HepG2 (cell line): ENCODE measurements at places on chromosomes 11 and 22.

DNA sequence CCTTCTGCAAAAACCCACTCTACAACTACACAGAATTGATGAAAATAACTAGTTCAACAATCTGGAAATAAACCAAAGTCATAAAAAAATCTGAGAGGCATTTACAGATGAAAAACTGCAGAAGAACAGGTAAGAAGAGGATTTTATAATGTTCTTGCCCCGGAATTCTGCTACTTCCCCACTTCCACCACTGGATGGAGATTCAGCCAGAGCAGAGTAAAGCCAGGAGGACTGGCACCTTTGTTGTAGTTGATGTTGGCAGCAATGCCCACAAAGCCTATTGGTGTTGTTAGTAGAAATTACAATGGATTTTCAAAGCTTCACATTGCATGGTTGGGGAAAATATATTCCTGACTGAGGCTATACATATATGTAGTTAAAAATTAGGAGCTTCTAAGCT, 640.2 kb downstream of the LRRC4C start:
- H3K36me3 ChIP-seq: no peaks in the 10 kb centered on the region
- H3K27me3 ChIP-seq: no peaks in the 10 kb centered on the region
- no peak overlapping the region for H3K27ac ChIP-seq
- H3K4me3 ChIP-seq: no peak overlapping the region
- H3K4me1 ChIP-seq: no peaks in the 10 kb centered on the region

DNA sequence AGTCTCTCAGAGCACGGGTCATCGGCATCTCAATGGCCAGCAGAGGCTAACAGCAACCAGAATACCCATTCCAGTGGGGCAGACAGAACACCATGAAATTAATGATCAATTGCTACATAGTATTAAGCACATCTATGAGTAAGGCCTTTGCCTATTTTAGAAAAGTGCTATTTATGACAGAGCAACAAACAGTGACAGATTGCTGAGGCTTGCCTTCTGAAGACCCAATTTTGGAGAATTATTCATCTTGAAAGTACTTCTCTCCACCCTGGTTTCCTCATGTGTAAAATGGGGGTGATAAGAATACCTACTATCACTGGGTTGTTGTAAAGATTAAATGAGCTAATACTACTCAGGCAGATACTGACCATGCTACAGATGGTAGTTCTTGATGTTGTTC, 232.7 kb downstream of the TENM4 start:
- no peak for DNase-seq
- no peaks in the 10 kb centered on the region; the same call in none of the 2 replicates for H3K27me3 ChIP-seq
- H3K4me1 ChIP-seq: no peaks in the 10 kb centered on the region
- H3K36me3 ChIP-seq: no peaks in the 10 kb centered on the region
- no peak overlapping the region for H3K27ac ChIP-seq

DNA sequence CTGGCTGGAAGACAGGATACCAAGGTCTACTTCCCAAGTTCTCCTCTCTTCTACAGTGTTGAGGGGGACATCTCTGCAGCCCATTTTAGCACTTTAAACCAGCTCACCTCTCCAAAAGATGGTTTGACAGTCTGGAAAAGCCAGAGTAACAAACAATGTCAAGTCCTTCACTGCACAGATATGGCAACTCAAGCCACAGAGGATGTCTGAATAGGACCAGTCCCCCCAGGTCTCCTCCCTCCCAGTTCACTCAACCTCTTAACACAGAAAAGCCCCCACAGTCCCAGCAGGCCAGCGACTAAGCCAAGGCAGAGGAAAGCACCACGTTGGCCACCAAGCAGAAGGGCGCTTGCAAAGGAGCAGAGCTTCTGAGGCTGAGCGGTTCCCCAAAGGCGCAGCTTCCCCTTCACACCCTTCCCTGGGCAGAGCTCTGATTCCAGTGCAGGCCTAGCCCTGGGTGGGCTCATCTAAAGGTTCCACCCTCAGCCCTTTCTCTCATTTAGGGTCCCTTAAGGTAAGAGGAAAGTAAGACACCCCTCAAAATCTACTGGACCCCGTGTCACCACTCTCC, 62.7 kb downstream of the PAK1 start:
- no peaks in the 10 kb centered on the region for H3K36me3 ChIP-seq
- peaks cover 16% of the 10 kb centered on the region for H3K4me1 ChIP-seq
- no peak overlapping the region for H3K27ac ChIP-seq
- no peak for DNase-seq

DNA sequence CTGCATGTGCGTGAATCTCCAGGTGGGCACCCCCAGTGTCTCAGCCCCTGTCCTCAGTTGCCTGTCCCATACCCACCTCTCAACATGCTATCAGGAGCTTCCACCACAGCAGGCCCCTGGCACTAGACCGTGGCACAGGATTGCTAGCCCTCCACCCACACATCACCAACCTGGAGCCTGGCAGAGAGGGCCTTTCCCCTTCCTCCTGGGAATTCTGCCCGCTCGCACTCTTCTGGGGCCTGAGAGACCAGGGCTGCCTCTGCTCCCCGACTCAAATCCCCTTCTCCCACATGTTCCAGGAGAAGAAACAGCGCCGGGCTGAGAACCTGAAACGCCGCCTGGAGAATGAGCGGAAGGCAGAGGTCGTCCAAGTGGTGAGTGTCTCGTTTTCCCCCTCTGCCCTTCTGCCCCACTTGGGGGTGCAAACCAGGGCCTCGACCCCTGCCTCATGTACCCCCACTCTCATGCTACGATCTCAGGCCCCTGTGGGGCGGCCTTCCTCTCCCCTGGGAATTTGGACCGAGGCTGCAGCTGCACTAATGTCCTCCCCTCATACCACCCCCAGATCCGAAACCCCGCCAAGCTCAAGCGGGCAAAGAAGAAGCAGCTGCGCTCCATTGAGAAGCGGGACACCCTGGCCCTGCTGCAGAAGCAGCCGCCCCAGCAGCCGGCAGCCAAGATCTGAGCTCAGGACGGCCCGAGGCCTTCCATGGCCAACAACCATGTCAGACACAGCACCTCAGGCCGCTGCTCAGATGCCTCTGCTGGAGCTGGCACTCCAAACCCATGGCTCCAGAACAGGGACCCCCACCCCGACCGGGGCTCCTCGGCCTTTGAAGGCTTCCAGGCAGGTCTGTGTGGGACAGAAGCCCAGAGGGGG, 5.9 kb downstream of the PTGDR2 start:
- H3K36me3 ChIP-seq: peaks cover 29% of the 10 kb centered on the region
- no peak overlapping the region for H3K27ac ChIP-seq
- no peak overlapping the region for H3K4me3 ChIP-seq
- peaks cover 28% of the 10 kb centered on the region for H3K4me1 ChIP-seq
- H3K27me3 ChIP-seq: no peaks in the 10 kb centered on the region
- no peak for DNase-seq

DNA sequence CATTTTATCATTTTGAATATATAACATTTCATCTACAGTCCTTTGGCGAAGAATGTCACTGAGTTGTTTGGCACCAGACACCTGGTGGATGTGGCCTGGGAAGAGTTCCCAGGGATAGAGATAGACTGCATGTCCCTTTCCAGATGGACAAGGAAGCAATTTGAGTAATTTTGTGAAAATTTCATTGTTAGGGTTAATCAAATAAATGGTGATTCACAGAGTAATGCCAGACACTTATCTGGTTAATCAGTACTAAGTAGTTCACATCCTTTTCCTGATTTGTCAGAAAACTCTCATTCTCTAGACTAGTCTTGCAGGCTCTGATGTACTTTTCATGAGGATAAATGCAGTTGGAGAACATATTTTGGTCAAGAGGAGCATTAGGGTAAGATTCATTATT, 41.6 kb downstream of the NAALAD2 start:
- no peaks in the 10 kb centered on the region for H3K27me3 ChIP-seq
- no peak for DNase-seq
- no peak overlapping the region for H3K27ac ChIP-seq
- no peak overlapping the region for H3K4me3 ChIP-seq
- H3K36me3 ChIP-seq: no peaks in the 10 kb centered on the region

- H3K36me3 ChIP-seq: no peaks in the 10 kb centered on the region
- H3K27ac ChIP-seq: no peak overlapping the region
- no peak for DNase-seq
These were observed 236.3 kb downstream of the SOX6 start for GRCh38 chr11:16120008-16120407.

DNA sequence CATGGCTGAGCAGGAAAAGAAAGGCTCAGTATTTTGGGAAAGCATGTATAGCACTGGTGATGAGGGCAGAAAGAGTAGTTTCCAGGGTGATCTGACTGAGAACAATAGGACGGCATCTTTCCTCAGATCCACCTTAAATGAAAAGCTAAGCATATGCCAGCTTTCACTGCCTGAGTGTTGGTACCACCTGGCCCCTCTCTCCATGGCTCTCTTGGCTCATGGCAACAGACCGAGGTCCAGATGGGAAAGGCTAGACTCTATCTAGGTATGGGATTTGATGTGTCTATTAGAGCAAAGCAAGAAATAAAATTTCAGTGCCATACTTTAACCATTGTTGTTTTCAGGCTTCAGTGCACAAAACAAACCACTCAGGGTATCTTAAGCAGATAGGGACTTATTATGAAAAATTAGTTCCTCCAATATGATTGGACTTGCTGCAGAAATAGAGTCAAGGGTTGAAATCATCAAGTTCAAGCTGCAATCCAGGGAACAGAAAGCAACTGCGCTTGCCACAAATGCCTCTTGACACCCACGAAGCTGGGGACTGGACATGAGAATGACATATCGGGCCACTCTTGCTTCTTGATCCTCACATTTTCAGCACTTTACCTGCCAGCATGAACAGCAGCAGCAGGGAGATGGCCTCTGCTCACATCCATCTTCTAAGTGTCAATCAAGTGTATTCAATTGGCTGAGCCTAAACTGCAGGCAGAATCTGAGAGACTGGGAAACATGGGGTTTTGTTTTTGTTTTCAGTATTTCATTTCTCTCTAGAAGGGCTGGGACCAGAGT, 64.0 kb upstream of the SNX19 start:
- no peaks in the 10 kb centered on the region for H3K27me3 ChIP-seq
- H3K4me3 ChIP-seq: no peak overlapping the region
- DNase-seq: no peak
- H3K4me1 ChIP-seq: no peaks in the 10 kb centered on the region
- no peaks in the 10 kb centered on the region for H3K36me3 ChIP-seq
- H3K27ac ChIP-seq: no peak overlapping the region

DNA sequence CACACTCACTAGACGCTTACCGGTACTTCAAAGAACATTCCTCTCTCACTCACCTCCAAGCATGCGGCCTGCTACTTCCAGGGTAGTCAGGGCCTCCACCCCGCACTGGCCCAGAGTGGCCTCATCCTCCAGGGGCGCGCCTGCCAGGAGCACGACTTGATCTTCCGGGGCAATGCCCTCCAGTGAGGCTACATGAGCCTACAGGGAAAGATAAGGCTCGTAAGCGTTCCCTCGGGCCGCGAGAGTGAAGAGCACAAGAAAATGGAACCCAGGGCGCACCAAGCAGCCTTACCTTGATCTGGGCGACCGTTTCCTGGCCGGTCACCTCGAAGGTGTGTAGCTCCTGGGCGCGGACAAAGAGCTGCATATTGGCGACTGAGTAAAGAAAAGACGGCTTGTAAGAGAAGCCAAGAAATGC, 478 bp downstream of the FAU start:
- peaks cover 41% of the 10 kb centered on the region for H3K4me1 ChIP-seq
- DNase-seq: no peak
- peak overlapping the region; percentile 91 for H3K4me3 ChIP-seq
- H3K27ac ChIP-seq: peak overlapping the region; percentile 76
- H3K27me3 ChIP-seq: no peaks in the 10 kb centered on the region

GRCh38 chr11:94469416-94469815, 24.2 kb downstream of the MRE11 start:
- H3K36me3 ChIP-seq: peaks cover 50% of the 10 kb centered on the region
- no peak for DNase-seq
- H3K4me1 ChIP-seq: no peaks in the 10 kb centered on the region
- H3K27ac ChIP-seq: no peak overlapping the region

GRCh38 chr11:122696662-122697061, 41.1 kb downstream of the UBASH3B start:
- peaks cover 17% of the 10 kb centered on the region for H3K4me1 ChIP-seq
- no peak for DNase-seq
- H3K27me3 ChIP-seq: no peaks in the 10 kb centered on the region
- no peak overlapping the region for H3K27ac ChIP-seq
- no peaks in the 10 kb centered on the region for H3K36me3 ChIP-seq
- H3K4me3 ChIP-seq: no peak overlapping the region

- H3K36me3 ChIP-seq: no peaks in the 10 kb centered on the region
- DNase-seq: no peak
- no peaks in the 10 kb centered on the region for H3K4me1 ChIP-seq
- no peaks in the 10 kb centered on the region for H3K27me3 ChIP-seq
These were observed 55.4 kb upstream of the B3GNT6 start for GRCh38 chr11:76978818-76979217.

DNA sequence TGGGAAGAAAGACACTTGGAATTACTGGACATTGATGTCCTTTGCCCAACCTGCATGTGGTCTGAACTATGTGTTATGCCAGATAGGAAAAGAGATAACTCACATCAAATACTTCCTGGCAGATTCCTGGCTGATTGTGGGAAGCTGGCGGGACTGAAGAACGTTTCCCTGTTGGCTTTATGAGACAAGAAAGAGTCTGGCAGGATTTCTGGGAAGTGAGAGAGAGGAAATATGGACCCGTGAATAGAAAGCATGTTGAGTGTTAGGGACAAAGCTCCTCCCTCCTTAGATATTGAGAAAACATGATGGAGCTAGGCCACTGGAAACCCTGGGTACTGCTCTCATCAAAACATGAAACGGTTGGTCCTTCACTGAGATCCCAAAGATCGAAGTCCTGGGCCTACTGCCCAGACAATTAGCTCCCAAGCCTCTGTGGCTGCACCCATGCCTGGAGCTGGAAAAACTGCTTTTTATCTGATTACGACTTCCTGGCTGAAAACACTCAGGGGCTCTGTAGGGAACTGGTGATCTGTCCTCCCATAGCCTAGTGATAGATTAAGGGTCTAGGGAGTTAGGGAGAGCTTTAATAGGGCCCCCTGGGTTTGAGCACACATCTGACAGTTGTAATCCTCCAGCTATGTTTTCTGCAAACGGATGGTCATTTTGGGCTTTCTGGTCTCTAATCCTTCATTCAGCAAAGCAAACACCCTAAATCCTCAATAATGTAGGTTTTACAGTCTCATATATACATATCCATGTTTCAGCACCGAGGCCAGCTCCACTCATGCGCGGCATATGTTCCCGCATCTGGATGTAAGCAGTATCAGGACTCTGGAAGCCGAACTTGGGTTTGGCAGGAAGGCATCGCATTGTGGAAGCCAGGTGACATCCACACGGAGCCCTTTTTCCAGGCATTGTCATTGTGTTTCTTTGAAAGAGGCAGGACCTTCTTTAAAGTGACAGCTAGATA, 6.1 kb upstream of the B3GAT1 start:
- DNase-seq: no peak
- no peak overlapping the region for H3K27ac ChIP-seq
- H3K4me1 ChIP-seq: no peaks in the 10 kb centered on the region
- no peak overlapping the region for H3K4me3 ChIP-seq
- H3K27me3 ChIP-seq: peaks cover 1% of the 10 kb centered on the region; the same call in 1 of the 2 replicates
- H3K36me3 ChIP-seq: no peaks in the 10 kb centered on the region

- no peak overlapping the region for H3K27ac ChIP-seq
- no peak for DNase-seq
- H3K36me3 ChIP-seq: no peaks in the 10 kb centered on the region
- H3K4me3 ChIP-seq: no peak overlapping the region
- no peaks in the 10 kb centered on the region; the same call in 2 of the 3 replicates for H3K27me3 ChIP-seq
These were observed 6.4 kb upstream of the KRTAP5-10 start for GRCh38 chr11:71558996-71559395.

GRCh38 chr22:36860821-36861659, at the start of gene NCF4:
Gene NCF4 (plus strand): TSS chr22:36861006. CDS start chr22:36861172, 166 bp downstream.
- no peak for DNase-seq
- H3K27me3 ChIP-seq: peaks cover 1% of the 10 kb centered on the region; the same call in 1 of the 2 replicates
- H3K36me3 ChIP-seq: no peaks in the 10 kb centered on the region
- peaks cover 9% of the 10 kb centered on the region; the same call in 1 of the 2 replicates for H3K4me1 ChIP-seq
